ENCODE measurements at places on chromosomes 1 and 21. TPM values are rescaled to one million over a fixed set of nuclear protein-coding genes. Genes with fewer than 3 reads are reported as not detected.

SPRR5 gene
- not detected for total RNA-seq

ATP1B1 gene
- 2.6 TPM for total RNA-seq

ARHGEF16 gene
- total RNA-seq: 0.20 TPM

LAMC1 gene
- total RNA-seq: 240 TPM

CPLANE2 gene
- 6.7 TPM for total RNA-seq

HSD3B2 gene
- total RNA-seq: not detected

TNFRSF1B gene
- total RNA-seq: 8.7 TPM

LCA5L gene
- 0.22 TPM for total RNA-seq

TGFB2 gene
- total RNA-seq: 122 TPM

FCAMR gene
- not detected for total RNA-seq

DPT gene
- total RNA-seq: not detected

CDC20 gene
- 27.5 TPM for total RNA-seq

ALX3 gene
- not detected for total RNA-seq

LRRC38 gene
- 0.22 TPM for total RNA-seq

EPHA2 gene
- total RNA-seq: 68.6 TPM

KRTAP11-1 gene
- not detected for total RNA-seq

ADORA1 gene
- not detected for total RNA-seq

CCDC18 gene
- total RNA-seq: 5.4 TPM

CENPF gene
- 17.7 TPM for total RNA-seq

RIMS3 gene
- total RNA-seq: 0.20 TPM

RNU1-3 gene
- under 0.01 TPM for total RNA-seq

ZNF691 gene
- 4.6 TPM for total RNA-seq

ZNF683 gene
- total RNA-seq: not detected

LHX4 gene
- not detected for total RNA-seq

WDR64 gene
- not detected for total RNA-seq

FCRL5 gene
- not detected for total RNA-seq

ADGRL4 gene
- total RNA-seq: 109 TPM

SPRR4 gene
- not detected for total RNA-seq

MAP10 gene
- 0.60 TPM for total RNA-seq

RIPK4 gene
- total RNA-seq: under 0.01 TPM

NR5A2 gene
- 3.4 TPM for total RNA-seq

FAM78B gene
- total RNA-seq: 0.40 TPM

ITLN2 gene
- total RNA-seq: not detected

Data from lung microvascular endothelial cell (primary cell).